ENCODE measurements at places on chromosomes 6 and 20. TPM values are rescaled to one million over a fixed set of nuclear protein-coding genes. Genes with fewer than 3 reads are reported as not detected.

DNA sequence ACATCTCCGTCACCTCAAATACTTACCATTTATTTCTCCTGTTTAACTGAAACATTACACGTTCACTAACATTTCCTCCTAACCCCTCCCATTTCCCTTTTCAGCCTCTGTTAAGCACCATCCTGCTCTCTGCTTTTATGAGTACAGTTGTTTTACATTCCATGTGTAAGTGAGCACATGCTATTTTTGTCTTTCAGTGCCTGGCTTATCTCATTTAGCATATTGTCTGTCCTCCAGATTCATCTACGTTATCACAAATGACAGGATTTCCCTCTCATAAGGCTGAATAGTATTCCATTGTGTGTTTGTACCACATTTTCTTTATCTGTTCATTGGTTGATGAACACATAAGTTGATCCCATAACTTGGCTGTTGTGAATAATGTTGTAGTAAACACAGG lies 22.7 kb downstream of the TAF11 start:
- peak; percentile 23 for DNase-seq

ARG1 gene
- not detected for polyA plus RNA-seq

RUNX2 gene
- polyA plus RNA-seq: 3.5 TPM

GRCh38 chr20:63056236-63057170 lies 49.7 kb upstream of the BHLHE23 start:
- peak; percentile 89 for DNase-seq

- DNase-seq: no peak
These were observed 292.9 kb downstream of the PLCB1 start for GRCh38 chr20:8425016-8425415.

All from SK-N-SH (cell line).